Activated CD8-positive, alpha-beta T cell treated with anti-CD3 and anti-CD28 coated beads for 36 hours (primary cell): ENCODE measurements at places on chromosomes 3 and 15.
A peak's percentile ranks its signal among the peaks of the same experiment; 100 is the strongest.

DNA sequence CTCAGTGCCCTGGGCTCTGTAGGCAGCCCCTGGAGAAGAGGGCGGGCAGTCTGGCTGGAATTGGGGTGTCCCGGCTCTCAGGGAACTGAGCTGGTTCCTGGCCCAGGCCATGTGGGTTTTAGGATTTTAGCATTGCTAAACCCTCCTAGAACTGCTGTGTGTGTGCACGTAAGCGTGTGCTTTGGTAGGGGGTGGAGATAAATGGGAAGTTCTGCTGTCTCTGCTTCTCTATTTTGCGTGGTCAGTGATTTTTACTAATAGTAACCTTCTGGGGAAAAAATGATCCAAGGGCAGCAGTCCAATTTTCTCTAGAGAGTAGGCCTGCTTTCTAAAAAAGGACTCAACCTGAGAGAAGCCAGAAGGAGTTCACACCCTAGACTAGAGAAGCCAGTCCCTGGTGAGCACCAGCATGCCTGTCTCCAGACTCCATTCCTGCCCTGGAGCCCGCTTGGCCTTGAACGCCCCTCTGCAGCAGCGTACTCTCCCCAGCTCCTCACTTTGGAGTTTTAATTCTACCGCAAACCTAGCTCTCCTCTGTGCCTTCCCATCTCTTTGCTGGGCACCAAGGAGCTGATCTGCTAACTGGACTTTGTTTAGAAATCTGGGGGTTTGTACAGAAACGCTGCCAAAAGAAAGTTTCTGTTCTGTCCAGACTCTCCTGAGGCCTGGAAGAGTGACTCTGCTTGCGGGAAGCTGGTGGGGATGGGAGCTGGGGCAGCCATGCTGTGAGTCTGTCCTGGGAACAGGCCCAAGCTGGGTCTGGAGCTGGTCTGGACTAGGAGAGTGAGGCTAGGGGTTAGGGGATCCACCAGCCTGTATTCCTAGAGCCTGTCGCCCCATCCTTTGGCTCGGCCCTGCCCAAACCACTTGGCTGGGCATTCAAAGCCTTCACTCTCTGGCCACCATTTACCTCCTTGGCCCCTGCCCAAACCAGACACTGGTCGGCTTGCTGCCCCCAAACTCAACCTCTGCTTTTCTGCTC, 19.7 kb downstream of the CORO2B start:
- no peaks in the 10 kb centered on the region for H3K36me3 ChIP-seq
- H3K27ac ChIP-seq, result no peak overlapping the region
- H3K27me3 ChIP-seq, result peaks cover 3% of the 10 kb centered on the region
- no peak for DNase-seq
- no peak overlapping the region for H3K4me3 ChIP-seq
- no peaks in the 10 kb centered on the region for H3K4me1 ChIP-seq

DNA sequence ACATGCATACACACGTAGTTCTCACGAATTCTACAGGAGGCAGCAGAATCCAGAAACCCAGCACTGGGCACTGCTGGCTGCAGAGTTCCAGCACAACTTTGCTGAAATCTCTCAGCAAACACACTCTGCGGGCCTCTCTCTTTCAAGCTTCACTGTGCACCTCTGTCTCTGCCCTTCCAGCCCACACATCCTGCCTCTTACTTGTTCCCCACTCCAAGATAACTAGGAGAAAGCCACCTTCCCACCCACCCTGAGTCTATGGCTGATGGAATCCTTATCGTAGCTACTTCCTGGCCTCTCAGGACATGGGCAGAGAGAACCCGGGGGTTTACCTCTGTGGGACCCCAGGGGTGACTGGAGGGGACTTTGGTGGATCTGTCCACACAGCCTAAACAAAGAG, 11.9 kb downstream of the ANP32A start:
- H3K27ac ChIP-seq, result peak overlapping the region; percentile 22
- peaks cover 82% of the 10 kb centered on the region for H3K4me1 ChIP-seq
- H3K27me3 ChIP-seq, result no peaks in the 10 kb centered on the region
- H3K4me3 ChIP-seq, result no peak overlapping the region
- no peak for DNase-seq

- no peak for DNase-seq
- no peak overlapping the region for H3K27ac ChIP-seq
- H3K4me1 ChIP-seq, result peaks cover 5% of the 10 kb centered on the region
- H3K27me3 ChIP-seq, result peaks cover 29% of the 10 kb centered on the region
- H3K36me3 ChIP-seq, result no peaks in the 10 kb centered on the region
- no peak overlapping the region for H3K4me3 ChIP-seq
These were observed 3.1 kb upstream of the ABHD6 start for GRCh38 chr3:58234516-58234931.

- H3K4me1 ChIP-seq, result peaks cover 29% of the 10 kb centered on the region
- H3K27ac ChIP-seq, result no peak overlapping the region
- no peak for DNase-seq
- H3K4me3 ChIP-seq, result no peak overlapping the region
- no peaks in the 10 kb centered on the region for H3K27me3 ChIP-seq
- no peaks in the 10 kb centered on the region for H3K36me3 ChIP-seq
These were observed 3.8 kb downstream of the SERPINI1 start for GRCh38 chr3:167739190-167739810.

GRCh38 chr15:44710236-44711095, 657 bp downstream of the PATL2 start:
- peak overlapping the region; percentile 100 for H3K27ac ChIP-seq
- peaks cover 29% of the 10 kb centered on the region for H3K4me1 ChIP-seq
- H3K4me3 ChIP-seq, result peak overlapping the region; percentile 94
- no peaks in the 10 kb centered on the region for H3K27me3 ChIP-seq

GRCh38 chr3:13278783-13279531, 141.2 kb downstream of the NUP210 start:
- DNase-seq, result no peak
- H3K27me3 ChIP-seq, result peaks cover 22% of the 10 kb centered on the region
- H3K4me3 ChIP-seq, result no peak overlapping the region
- H3K27ac ChIP-seq, result no peak overlapping the region

GRCh38 chr3:147390589-147391569, 15.5 kb downstream of the ZIC4 start:
- H3K4me3 ChIP-seq, result no peak overlapping the region
- H3K27ac ChIP-seq, result no peak overlapping the region
- peaks cover 84% of the 10 kb centered on the region for H3K27me3 ChIP-seq
- peaks cover 7% of the 10 kb centered on the region for H3K36me3 ChIP-seq
- DNase-seq, result no peak
- H3K4me1 ChIP-seq, result no peaks in the 10 kb centered on the region

DNA sequence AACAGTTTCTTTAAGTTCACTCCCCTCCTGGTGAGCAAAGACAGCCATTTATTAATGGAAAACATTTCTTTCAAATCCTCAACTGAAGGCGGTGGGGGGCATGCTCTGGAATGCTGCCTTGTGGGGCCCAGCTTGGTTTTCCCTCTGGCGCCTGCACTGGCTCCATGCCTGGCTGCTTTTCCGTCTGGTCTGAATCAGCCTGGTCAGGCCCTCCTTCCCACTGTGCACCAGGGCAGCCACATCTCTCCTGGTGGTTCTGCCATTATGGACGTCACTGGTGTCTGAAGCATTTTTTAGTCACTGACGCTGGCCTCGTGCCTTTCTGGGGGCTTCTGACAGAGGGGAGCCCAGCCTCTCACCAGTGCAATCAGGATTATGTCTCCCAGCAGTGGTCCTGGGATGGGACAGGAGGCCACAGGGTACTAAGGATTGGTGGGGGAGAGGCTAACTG, 57.6 kb upstream of the APEH start:
- H3K27ac ChIP-seq, result no peak overlapping the region
- no peak for DNase-seq
- no peak overlapping the region for H3K4me3 ChIP-seq
- H3K4me1 ChIP-seq, result no peaks in the 10 kb centered on the region

GRCh38 chr15:43923553-43923952, 96.8 kb downstream of the WDR76 start:
- no peaks in the 10 kb centered on the region for H3K4me1 ChIP-seq
- H3K27me3 ChIP-seq, result peaks cover 2% of the 10 kb centered on the region
- no peak overlapping the region for H3K27ac ChIP-seq
- H3K36me3 ChIP-seq, result no peaks in the 10 kb centered on the region
- no peak overlapping the region for H3K4me3 ChIP-seq

- H3K27ac ChIP-seq, result no peak overlapping the region
- H3K36me3 ChIP-seq, result no peaks in the 10 kb centered on the region
- H3K27me3 ChIP-seq, result peaks cover 5% of the 10 kb centered on the region
- H3K4me1 ChIP-seq, result peaks cover 60% of the 10 kb centered on the region
These were observed 38.8 kb upstream of the TIMP4 start for GRCh38 chr3:12197475-12197874.

GRCh38 chr3:131762981-131763564, 260.3 kb upstream of the MRPL3 start:
- no peak for DNase-seq
- no peak overlapping the region for H3K27ac ChIP-seq
- no peak overlapping the region for H3K4me3 ChIP-seq
- H3K4me1 ChIP-seq, result no peaks in the 10 kb centered on the region

- no peaks in the 10 kb centered on the region for H3K4me1 ChIP-seq
- no peak overlapping the region for H3K27ac ChIP-seq
- no peak overlapping the region for H3K4me3 ChIP-seq
- no peaks in the 10 kb centered on the region for H3K27me3 ChIP-seq
- no peak for DNase-seq
These were observed 1256.0 kb downstream of the ROBO1 start for GRCh38 chr3:78511840-78512239.

DNA sequence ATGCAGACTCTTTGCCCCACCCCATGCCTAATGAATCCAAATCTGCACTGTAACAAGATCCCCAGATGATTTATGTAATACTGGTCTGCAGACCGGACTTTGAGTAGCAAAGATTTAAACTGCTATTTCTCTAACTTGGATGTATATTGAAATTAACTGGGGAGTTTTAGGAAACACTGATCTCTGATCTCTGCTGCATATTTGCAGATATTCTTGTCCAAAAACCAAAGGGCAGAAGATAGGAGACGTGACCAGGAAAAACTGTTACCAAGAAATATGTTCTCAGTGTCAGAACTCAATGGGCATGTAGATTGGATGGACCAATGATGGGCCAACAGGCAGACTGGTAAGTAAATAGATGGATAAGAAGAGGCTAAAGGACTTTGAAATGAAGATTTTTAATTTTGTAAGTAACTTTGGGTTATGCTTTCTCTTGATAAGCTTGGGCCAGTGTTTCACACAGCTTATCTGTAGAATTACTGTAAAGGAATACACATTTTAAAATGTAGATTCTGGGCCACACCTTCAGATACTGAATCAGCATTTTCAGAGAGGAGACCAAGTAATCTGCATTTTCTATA, 64.5 kb upstream of the TP63 start:
- no peak for DNase-seq
- H3K4me3 ChIP-seq, result no peak overlapping the region
- no peaks in the 10 kb centered on the region for H3K36me3 ChIP-seq
- H3K27me3 ChIP-seq, result no peaks in the 10 kb centered on the region
- H3K4me1 ChIP-seq, result peaks cover 37% of the 10 kb centered on the region
- no peak overlapping the region for H3K27ac ChIP-seq

GRCh38 chr3:55468251-55468650, 18.9 kb downstream of the WNT5A start:
- H3K4me1 ChIP-seq, result no peaks in the 10 kb centered on the region
- H3K4me3 ChIP-seq, result no peak overlapping the region
- no peak for DNase-seq
- peaks cover 4% of the 10 kb centered on the region for H3K27me3 ChIP-seq
- H3K36me3 ChIP-seq, result no peaks in the 10 kb centered on the region

- H3K4me1 ChIP-seq, result peaks cover 24% of the 10 kb centered on the region
- H3K27ac ChIP-seq, result peak overlapping the region; percentile 99
- H3K36me3 ChIP-seq, result peaks cover 43% of the 10 kb centered on the region
These were observed 781 bp downstream of the TRNT1 start for GRCh38 chr3:3127432-3128010.

DNA sequence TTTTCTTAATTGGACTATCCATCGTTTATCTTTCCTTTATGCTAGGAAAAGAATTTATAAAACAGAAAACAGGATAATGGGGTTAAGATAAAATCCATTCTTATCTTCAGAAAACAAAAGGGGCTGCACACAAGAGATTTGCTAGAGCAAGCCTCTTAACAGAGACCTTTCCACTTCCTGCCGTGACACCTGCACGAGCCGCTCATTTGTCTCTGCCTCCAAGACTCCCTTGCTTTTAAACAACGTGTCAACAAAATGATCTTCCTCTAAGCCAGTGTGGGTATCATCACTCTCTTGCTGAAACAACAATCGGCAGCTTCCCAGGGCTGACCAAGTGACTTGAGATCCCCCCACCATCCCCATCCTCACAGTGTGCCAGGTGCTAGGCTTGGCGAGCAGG, 33.1 kb downstream of the GABRB3 start:
- no peak overlapping the region for H3K4me3 ChIP-seq
- no peak for DNase-seq
- no peaks in the 10 kb centered on the region for H3K4me1 ChIP-seq
- no peaks in the 10 kb centered on the region for H3K27me3 ChIP-seq
- H3K36me3 ChIP-seq, result no peaks in the 10 kb centered on the region

- H3K27me3 ChIP-seq, result no peaks in the 10 kb centered on the region
- H3K4me3 ChIP-seq, result no peak overlapping the region
- no peak overlapping the region for H3K27ac ChIP-seq
- no peaks in the 10 kb centered on the region for H3K36me3 ChIP-seq
- DNase-seq, result no peak
These were observed 563.3 kb upstream of the GOLIM4 start for GRCh38 chr3:168659015-168659414.

GRCh38 chr3:52036222-52036694, 20.1 kb downstream of the DUSP7 start:
- H3K27me3 ChIP-seq, result no peaks in the 10 kb centered on the region
- H3K27ac ChIP-seq, result no peak overlapping the region
- DNase-seq, result no peak
- no peaks in the 10 kb centered on the region for H3K36me3 ChIP-seq
- H3K4me1 ChIP-seq, result no peaks in the 10 kb centered on the region

GRCh38 chr3:193735850-193736249, 142.8 kb downstream of the OPA1 start:
- H3K36me3 ChIP-seq, result no peaks in the 10 kb centered on the region
- no peak for DNase-seq
- H3K27ac ChIP-seq, result no peak overlapping the region
- H3K4me3 ChIP-seq, result no peak overlapping the region

DNA sequence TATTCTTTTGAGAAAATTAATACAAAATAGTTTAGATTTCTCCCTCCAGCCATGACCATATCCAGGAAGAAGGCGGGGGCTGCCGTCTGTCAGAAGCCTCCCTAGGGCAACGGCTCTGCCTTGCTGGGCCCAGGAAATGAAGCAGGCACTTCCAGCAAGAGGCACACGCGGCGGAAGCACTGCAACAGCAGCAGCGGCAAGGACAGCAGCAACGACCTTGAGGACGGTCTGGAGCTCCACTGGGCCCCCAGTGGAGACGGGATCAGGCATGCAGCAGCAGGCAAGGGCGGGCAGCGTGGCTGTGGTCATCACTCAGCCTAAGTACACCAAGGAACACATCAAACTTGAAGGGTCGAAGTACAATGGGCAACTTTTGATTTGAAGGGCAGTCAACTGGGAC, 61.3 kb upstream of the EPHA6 start:
- no peaks in the 10 kb centered on the region for H3K27me3 ChIP-seq
- no peak for DNase-seq
- no peaks in the 10 kb centered on the region for H3K4me1 ChIP-seq
- H3K36me3 ChIP-seq, result no peaks in the 10 kb centered on the region

- no peaks in the 10 kb centered on the region for H3K4me1 ChIP-seq
- no peak overlapping the region for H3K27ac ChIP-seq
- H3K4me3 ChIP-seq, result no peak overlapping the region
- no peaks in the 10 kb centered on the region for H3K27me3 ChIP-seq
- H3K36me3 ChIP-seq, result no peaks in the 10 kb centered on the region
These were observed 1303.3 kb downstream of the ROBO2 start for GRCh38 chr3:78343221-78343620.

- no peak overlapping the region for H3K4me3 ChIP-seq
- DNase-seq, result no peak
- H3K4me1 ChIP-seq, result no peaks in the 10 kb centered on the region
- no peaks in the 10 kb centered on the region for H3K36me3 ChIP-seq
- no peak overlapping the region for H3K27ac ChIP-seq
These were observed 26.8 kb upstream of the TRH start for GRCh38 chr3:129947538-129948240.
